ENCODE measurements at places on chromosomes 16 and 17.
A peak's percentile ranks its signal among the peaks of the same experiment; 100 is the strongest.

- no peak for DNase-seq
Observed at GRCh38 chr17:76402711-76403110, 18.3 kb downstream of the SPHK1 start.

GRCh38 chr17:41415833-41416335, 8.5 kb downstream of the KRT37 start:
- DNase-seq, result no peak

DNA sequence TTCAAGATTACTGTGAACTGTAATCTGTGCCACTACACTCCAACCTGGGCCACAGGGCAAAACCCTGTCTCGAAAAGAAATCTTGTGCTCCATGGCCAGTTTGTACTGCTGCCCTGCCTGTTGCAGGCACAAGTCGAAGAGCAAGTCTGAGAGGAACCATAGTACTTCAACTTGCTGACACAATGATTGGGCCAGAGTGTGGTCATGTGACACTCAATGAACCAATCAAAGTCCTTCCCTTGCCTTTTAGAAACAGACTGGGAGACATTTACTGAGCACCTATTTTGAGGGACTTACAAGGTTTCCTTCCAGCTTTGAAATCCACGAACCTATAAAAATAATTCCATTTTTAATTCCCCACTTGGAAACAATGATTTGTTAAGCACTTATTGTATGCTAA, 39.8 kb upstream of the TMC5 start:
- no peak for DNase-seq

GRCh38 chr16:59210955-59211541, 476.9 kb upstream of the GOT2 start:
- DNase-seq, result no peak

DNA sequence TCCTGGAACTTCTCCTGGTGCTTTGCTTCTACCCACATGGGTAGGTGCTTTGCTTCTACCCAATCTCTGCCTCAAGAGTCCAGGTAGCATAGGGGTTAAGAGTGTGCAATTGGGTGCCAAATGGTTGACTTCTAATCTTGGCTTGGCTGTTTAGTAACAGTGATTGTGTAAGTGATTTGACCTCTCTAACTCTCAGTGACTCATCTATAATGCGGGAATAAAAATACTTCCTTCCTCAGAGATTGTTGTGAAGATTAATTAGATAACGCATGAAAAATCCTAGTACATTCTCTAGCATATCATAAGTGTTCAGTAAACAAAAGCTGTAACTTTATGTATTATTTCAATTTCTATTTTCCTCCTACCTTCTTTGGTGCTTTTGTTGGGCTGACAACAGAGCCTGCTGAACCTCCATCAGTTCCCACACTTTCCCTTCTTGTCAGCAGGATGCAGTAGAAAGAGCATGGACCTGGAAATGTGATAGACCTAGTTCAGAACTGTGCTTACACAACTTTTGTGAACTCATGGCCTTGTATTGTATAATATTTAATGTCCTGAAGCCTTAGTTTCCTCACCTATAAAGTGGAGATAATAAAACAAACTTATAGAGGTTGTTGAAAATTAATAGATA, 72.9 kb upstream of the SMIM36 start:
- no peak for DNase-seq

- DNase-seq, result no peak
Observed at GRCh38 chr17:77815127-77815905, 143.2 kb upstream of the TNRC6C start.

DNA sequence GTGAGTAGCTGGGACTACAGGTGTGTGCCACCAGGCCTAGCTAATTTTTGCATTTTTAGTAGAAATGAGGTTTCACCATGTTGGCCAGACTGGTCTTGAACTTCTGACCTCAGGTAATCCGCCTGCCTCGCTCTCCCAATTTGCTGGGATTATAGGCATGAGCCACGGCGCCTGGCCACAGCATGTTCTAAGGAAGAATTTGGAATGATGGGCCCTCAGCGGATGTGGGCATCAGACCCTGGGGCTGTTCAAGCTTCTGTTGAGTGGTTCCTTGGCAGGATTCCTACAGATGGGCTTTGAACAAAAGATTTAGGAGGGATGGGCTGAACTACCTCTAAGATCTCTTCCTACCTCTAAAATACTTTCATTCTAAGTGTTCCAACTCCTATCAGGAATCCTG, 4.1 kb downstream of the PRPSAP2 start:
- no peak for DNase-seq

DNA sequence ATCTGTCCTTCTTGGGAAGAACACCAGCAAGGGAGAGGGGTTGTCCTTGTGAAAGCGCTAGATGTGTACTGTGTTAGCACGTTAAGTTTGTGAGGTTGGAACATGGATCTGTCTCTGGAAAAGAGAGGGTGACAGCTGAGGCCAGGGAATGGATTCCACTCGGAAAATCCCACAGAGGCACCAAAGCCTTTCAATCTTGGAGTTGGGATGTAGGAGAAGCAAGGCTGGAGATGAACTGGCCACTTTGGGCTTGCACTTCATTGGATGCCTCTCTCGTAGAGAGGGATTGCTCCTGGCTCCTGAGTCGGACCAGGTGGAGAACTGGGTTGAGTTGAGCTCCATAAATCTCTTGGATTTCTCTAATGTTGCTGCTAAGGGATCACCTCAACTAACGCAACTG, 67.2 kb downstream of the CCDC182 start:
- no peak for DNase-seq

- DNase-seq, result no peak
Observed at GRCh38 chr16:25135254-25135878, 23.8 kb downstream of the LCMT1 start.

DNA sequence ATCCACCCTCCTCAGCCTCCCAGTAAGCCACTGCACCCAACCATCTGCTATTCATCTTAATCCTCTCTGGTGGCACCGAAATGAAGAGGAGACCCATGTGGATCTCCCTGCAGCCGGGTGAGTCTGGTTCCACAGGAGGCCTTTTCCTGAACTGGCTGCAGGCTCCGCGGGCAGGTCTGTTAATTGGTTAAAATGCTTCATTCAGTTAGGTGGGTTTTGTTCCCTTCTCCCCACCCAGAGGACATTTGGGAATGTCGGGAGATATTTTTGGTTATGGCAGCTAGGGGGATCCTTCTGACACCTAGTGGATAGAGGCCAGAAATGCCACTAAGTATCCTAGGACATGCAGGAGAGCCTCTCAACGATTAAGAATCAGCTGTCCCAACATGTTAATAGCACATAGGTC, 16.7 kb downstream of the C16orf54 start:
- no peak for DNase-seq

- DNase-seq, result no peak
Observed at GRCh38 chr16:78045865-78046581, 23.7 kb downstream of the CLEC3A start.

GRCh38 chr16:81492311-81492761, 47.7 kb downstream of the CMIP start:
- no peak for DNase-seq

GRCh38 chr16:19967561-19967960, 82.9 kb upstream of the GPRC5B start:
- no peak for DNase-seq

GRCh38 chr16:51024703-51025102, 126.4 kb downstream of the SALL1 start:
- DNase-seq, result no peak

DNA sequence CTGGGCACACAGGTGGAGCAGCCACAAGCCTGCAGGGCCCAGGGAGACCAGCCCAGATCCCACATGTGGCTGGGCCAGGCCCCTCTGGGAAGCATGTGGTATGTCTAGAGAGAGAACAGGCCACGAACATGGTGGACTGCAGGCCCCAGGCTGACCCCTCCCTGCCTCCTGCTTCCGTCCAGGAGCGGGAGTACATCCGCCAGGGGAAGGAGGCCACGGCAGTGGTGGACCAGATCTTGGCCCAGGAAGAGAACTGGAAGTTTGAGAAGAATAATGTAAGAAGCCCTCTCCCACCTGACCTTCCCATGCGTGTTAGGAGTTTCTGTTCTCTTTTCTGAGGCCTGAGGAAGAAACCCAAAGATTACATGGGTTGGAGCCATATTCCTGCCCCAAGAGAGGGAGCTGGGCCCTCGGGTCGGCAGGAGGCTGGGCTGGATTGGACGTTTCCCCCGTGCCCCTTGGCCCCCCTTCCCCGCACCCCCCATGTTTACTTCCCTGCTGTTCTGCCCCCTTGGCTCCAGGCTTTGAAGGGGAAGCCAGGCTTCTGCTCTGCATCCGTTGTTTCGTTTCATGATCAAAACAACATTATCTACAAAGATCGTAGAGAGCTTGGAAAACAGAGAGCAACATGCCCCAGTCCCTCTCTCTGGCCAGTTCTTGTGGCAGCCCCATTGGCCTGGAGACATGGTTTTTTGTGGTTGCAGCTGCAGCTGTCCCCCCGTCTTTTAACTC, 5.7 kb upstream of the TCAP start:
- DNase-seq, result no peak

- no peak for DNase-seq
Observed at GRCh38 chr17:2214047-2214928, 89.3 kb downstream of the SMG6 start.

DNA sequence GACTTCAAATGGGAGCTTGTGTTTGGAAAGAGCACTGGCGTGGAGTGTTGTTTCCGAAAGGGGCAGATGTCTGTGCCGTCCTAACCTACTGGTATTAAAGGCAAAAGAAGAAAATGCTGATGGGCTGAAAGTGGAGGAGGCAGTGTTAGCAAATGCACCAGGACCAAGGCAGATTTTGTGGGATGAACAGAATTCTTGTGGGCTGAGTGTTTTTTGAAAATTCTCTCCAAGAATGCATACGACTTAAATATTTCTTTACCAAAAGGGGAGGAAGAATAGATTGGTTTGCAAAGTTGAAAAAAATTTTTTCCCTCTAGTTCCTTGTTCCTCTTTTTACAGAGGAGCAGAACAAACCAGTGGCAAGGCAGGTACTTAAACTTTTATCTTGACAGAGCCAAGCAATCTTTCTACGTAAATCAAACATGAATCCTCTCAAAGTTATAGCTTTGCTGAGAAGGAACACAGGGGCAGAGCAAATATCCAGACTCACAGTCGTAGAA, 16.8 kb downstream of the MARCHF10 start:
- DNase-seq, result no peak

GRCh38 chr17:14741491-14741890, 440.6 kb downstream of the HS3ST3B1 start:
- no peak for DNase-seq

DNA sequence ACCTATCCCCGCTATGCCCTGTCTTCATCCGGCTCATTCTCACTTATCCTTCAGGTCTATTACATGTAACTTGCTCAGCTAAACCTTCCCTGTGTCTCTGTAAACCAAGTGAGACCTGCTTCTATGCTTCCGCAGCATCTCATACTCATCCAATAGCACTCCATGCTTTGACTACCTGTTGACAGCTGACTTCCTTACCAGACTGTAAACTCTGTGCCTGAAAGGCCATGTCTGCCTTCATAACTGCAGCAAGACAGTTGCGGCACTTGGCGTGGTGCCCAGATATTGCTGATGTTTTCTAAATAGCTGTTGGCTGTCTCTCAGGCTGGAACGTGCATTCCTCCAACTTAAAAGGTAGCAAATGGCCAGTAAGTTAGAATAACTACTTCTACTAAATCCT, 1.8 kb upstream of the OR1E1 start:
- DNase-seq, result no peak

- DNase-seq, result no peak
Observed at GRCh38 chr16:987906-988305, 6.3 kb downstream of the SOX8 start.

- DNase-seq, result peak; percentile 34
Observed at GRCh38 chr16:31404353-31405064, 11.4 kb downstream of the ITGAD start.

DNA sequence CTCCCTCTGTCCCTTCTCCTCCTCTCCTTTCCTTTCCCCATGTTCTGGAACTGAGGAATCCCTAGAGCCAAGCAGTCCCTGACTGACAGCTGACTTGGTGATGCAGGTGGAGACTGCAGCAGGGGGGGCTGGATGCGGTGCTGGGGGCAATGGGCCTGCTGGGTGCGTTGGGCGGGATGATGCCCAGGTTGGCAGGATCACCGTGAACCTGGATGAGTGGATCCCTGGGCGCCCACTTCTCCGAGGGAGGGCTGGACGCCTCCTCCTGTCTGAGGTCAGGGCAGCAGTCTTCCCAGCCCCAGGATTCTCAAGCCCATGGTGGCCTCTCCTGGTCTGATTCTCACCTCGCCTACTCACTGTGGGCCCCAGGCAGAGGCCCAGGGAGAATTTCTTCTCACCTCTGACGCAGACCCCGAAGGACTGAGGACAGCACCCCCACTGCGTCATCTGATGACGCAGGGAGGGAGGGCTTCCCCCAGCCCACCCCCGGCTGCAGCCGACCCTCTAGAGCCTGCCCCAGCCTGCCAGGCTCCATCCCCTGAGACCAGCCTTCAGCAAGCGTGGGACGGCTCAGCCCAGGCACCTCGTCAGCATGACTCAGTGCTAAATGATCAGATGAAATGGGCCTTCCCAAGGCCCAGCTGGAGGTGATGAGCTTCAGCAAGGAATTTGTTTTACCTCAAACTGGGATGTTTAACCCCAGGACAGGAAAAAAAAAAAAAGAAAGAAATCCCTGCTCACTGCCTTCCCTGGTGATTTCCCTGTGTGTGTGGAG, 188.0 kb upstream of the TNRC6C start:
- peak; percentile 16 for DNase-seq

- DNase-seq, result no peak
Observed at GRCh38 chr17:10477701-10478100, 8.3 kb upstream of the MYH4 start.

DNA sequence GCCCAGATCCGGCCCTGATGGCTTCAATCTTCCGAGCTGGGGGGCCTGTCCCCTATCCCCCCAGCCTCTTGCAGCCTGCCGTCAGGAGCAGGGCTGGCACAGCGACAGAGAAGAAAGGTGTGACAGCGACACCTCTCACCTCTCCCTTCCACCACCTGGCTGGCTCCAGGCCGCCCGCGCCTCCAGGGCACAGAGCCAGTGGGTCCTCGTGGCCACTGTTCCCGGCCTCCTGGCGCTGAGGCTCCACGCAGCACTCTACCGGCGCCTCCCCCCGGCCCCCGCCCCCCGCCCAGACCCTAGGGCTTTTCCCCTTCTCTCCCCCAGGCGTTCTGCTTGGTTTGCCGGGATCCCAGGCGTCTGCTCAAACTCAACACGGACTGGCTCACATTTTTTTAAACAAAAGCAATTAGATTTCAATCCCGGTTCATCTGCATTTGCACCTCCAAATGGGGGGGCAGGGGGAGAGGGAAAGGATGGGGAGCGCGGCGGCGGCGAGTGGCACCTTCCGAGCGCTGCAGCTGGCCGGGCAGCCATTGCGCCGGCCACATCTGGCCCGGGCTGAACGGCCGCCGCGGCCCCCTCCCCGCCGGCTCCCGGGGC, 12.8 kb upstream of the CBX8 start:
- DNase-seq, result no peak

- DNase-seq, result no peak
Observed at GRCh38 chr17:56793957-56794356, 39.8 kb downstream of the C17orf67 start.

DNA sequence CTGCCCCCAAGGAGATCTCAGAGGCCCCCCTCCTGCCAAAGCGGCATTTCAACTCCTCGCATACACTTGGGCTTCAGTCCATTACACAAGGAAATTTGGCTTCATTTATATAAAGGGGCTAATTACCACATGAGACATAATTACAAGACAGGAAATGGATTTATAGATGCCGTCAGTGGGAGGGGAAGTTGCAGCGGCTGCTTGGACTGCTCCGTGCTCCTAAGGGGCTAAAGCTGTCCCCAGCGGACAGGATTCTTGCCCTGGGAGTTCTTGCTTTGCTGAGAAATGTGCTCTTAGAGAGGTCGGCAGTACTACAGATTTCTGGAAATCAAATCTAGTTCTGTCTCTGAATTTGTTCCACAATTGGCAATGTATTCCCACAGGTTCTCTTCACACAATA, 57.2 kb upstream of the NLK start:
- DNase-seq, result no peak
